ENCODE measurements at places on chromosomes 4 and X.

DNA sequence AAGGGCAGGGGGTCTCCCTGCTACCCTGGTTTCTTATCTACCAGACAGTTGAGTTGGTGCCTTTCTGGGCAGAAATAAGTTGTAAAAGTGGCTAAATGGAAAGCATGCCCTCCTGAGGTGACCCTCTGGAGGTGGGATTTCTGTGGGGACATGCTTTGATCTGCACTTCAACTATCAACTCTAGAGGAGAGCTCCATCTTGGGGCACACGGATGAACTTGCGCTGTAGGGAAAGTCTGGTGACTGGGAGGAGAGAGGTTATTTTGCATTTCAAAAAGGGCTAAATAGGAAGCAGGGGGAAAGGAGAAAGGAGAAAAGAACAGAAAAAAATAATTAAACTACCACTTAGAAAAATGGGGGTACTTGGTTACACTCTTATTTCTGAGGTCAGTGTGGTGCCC lies 12.7 kb upstream of the RHOXF2B start:
- DNase-seq, result peak; percentile 3

DNA sequence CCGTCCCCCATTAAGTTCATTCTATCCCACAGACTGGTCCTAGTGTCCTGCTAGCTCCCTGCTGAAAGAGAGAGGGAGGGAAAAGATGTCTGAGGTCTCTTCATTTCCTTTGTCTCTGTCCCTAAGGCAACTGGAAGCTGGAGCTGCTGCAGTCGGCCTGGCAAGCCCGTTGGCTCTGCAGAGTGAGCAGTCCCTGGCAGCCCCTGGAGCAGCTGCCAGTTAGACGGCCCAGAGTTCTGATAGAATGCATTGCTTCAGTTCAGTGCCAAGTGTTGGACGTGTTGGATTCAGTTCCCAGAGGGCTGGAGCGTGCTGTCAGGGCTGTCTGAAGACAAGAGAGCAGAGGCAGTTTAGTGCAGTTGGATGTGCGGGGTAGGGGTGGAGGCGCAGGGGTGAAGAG lies 975 bp downstream of the KCNE5 start:
- DNase-seq, result no peak

DNA sequence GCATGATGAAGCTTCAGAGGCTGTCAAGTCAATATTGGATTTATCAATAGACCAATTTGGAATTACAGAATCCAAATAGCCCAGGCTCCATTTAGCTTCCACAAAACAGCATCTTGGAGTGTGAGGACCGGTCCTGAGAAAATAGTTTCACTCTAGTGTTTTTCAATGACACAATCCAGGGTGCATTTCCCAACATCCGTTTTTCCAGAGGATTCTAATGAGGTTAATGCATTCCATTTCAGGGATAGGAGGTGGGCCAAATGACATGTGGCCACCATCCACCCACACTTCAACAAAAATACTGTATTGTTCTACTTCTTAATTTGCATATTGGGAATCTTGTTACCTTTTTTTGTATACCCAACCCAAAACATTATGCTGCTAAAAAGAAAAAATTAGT lies 229.8 kb upstream of the LDB2 start:
- DNase-seq, result no peak

DNA sequence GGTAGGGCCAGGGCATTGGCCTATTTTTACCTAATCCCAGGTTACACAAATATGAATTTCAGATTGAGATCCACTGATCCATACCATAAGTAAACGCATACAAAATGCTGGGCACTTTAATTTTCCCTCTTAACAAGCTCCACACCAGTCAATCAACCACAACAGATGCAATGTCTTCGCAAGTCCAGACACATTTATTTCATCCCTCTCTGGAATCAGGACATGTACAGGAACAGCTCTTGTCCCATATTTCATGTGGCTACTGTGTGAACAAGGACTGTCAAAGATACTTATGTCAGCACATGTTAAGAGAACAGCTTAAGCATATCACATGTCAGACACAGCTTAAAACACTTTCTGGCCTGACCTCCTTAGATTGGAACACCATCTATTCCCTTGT lies 145.9 kb downstream of the PPP3CA start:
- DNase-seq, result no peak

DNA sequence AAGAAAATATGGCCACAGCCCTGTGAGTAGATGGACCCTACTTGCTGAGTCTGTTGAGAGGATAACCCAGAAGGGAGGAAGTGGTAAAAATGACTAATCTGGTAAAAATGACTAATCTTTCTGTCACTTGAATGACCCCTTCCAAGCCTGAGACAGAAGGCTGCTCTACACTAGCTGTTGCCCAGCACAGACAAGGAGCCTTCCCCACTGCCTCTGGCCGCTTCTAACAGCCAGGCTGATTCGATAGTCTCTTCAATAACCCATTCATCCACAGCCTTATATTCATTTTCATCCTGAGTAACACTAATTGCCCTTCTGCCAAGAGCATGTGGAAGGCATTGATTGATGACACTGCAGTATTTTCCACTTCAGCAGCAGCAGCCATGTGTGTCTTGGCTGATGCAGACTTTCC lies 18.4 kb downstream of the MAGEB17 start:
- peak; percentile 43 for DNase-seq

GRCh38 chrX:105754286-105754964 lies 67.9 kb upstream of the NRK start:
- DNase-seq, result no peak

DNA sequence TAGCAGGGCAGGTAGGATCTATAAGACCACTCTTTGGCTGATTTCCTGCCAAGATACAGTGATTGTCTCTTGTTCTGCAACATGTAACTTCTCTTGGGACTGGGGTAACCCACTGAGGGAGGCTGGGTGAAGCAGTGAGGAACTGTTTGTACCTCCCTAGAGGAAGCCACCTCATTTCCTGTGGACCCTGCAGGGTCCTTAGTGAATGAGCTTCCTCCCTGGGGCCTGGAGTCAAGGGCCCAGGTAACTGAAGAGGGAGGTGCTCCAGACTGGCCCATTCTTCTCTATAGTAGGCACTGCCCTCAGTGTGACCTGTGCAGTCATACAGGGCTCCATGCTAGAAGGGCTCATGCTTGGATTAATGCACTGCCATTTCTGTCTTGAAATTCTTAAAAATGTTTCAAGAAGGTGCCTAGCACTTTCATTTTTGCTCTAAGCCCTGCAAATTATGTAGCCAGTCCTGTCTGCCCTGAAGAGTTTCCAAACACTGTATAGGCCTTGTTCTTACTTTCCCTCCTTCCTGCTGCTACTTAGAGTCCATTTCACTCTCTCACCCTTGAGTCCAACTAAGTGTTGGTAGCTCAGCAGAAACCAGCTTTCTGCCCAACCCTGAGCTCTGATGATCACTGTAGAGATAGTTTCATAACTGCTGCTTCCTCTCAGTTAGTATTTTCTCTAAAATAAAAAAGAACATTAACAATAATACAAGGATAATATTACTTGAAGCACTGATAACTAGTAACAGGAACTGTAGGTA lies 8.5 kb upstream of the GRIA3 start:
- no peak for DNase-seq

DNA sequence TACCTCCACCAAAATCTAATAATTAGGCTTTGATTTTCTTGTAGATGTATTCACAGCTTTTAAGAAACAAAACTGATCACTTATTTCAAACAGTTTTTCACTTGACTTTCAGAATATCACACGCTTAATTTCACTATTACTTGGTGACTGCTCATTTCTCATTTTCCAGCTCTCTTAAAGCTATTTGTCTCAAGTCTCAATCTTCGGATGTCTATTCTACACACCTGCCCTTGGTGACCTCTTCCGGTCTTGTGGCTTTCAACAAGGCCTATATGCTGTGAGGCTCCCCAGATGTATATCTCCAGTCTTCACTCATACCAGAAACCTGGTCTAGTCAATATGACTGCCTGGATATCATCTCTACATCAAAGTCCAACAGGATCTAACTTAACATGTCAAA lies 34.9 kb upstream of the ANXA10 start:
- DNase-seq, result no peak

DNA sequence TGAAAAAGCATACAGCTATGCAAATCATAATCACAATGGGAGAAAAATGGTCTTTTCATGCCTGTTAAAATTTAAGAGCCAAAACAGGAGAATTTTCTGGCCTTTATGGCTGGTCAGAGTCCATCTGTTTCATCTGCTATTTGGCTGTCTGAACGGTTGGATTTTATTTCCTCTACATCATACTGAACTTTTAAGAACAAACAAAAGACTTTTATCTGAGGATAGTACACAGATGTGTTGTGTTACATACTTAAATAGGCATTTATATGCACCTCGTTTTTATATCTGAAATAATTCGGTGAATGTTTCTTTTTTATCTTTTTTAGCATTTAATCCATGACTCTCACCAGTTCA lies 18.0 kb upstream of the WWC2 start:
- no peak for DNase-seq

- DNase-seq, result no peak
Measured at GRCh38 chr4:156362581-156362980, 408.9 kb upstream of the CTSO start.

DNA sequence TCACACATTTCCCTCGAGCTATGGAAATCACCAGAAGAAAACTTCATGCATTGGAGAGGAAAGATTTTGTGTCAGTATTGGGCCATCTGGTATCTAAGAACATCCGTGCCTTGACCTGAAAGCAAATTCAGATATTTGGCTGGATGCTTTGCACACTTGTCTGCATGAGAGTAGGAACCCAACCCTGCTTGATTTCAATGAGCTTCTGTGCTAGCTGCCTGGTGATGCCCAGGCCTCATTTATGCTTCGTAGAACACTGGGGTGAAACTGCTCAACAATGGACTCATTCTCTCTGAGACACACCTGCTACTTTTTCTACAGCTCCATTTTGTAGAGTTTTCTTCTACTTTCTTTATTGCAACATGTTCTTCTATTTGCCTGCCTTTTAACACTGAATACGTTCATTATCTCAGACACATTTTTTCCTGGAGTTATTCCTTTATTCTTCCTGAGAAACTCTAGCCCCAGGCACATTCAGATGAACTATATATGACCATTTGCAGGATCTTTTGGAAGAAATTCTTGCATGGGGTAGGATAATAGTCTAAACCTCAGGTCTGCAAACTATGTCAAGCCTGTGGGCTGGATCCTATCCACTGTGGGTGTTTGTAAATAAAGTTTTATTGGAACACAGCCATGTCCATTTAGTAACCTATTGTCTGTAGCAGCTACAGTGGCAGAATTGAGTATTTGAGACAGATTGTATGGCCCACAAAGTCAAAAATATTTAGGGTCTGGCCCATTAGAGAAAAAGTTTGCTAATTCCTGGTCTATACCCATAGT lies 83.8 kb upstream of the CLCN4 start:
- peak; percentile 11 for DNase-seq

GRCh38 chr4:46387956-46388355 lies 2.0 kb downstream of the GABRA2 start:
- DNase-seq, result no peak

DNA sequence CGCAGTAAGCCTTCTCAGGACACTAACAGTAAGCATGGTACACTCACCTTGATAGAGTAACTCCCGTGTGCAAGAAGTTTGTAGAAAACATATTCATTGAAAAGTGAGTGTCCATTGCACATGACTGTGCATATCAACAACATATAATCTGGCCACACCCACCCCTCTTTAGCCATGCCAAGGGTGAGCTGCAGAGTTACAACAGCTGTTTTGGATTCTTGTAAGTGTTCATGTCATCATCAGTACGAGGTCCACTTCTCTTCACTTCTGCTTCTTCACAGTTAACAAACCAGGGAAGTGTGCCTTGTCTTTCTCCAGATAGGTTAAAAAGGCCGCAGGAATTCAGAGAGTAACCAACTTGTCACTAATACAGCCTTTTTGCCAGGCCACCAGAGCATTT lies 116.6 kb downstream of the IRF2 start:
- no peak for DNase-seq

DNA sequence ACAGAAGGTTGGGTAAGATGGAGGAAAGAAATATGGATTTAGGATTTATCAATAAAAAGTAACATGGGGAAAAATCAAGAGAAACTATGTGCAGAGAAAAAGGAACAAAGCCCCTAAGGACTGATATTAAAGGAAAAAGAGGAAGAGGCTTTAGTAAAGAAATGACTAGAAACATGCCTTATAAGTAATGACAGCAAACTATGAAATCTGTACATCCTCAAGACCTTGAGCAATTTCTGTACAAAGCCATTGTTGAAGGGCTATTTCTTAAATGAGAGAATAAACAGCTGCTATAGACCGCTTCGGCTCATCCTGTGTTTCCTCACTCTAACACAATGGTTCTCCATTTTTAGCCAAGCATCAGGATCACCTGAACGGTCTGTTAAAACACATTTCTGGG lies 180.3 kb upstream of the ATOH1 start:
- no peak for DNase-seq

GRCh38 chrX:154505734-154506133 lies 10.3 kb downstream of the FAM3A start:
- no peak for DNase-seq

- DNase-seq, result no peak
Measured at GRCh38 chr4:175656649-175657048, 155.4 kb downstream of the GPM6A start.

- DNase-seq, result no peak
Measured at GRCh38 chrX:426881-427280, 40.2 kb upstream of the PPP2R3B start.

DNA sequence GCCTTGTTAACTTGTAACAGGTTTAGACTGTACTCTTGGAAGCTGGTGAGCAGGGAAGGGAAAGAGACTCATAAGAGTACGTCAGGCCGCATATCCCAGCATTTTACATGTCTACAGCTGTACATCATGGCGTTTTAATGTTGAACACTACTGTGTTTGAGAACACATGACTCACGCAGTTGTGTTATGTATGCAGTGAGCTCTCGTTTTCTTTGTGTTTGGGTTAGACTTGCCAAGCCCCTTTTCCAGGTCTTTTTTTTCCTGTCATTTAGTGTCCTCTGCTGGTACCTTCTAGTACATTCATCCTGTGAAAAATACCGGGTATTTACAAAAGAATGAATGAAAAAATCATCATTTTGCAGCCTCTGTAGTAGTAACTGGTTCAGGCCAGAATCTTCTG lies 35.3 kb downstream of the SMS start:
- peak; percentile 8 for DNase-seq

DNA sequence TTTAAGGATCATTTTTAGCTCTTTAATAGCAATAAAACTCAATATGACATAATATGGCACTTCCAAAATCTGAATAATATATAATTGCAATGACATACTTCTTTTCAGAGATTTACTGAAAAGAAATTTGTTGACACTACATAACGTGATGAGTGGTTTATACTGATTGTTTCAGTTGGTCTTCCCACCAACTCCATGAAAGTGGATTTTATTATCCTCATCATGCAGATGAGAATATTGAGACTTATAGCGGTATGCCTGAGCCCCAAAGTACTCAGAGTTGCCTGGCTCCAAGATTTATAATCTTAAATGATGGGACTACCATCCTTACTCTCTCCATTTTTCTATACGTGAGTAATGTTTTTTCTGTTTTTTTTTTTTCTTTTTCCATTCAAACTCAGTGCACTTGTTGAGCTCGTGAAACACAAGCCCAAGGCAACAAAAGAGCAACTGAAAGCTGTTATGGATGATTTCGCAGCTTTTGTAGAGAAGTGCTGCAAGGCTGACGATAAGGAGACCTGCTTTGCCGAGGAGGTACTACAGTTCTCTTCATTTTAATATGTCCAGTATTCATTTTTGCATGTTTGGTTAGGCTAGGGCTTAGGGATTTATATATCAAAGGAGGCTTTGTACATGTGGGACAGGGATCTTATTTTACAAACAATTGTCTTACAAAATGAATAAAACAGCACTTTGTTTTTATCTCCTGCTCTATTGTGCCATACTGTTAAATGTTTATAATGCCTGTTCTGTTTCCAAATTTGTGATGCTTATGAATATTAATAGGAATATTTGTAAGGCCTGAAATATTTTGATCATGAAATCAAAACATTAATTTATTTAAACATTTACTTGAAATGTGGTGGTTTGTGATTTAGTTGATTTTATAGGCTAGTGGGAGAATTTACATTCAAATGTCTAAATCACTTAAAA lies 15.3 kb downstream of the ALB start:
- DNase-seq, result no peak
